ENCODE measurements at places on chromosomes 3 and 15.

DNA sequence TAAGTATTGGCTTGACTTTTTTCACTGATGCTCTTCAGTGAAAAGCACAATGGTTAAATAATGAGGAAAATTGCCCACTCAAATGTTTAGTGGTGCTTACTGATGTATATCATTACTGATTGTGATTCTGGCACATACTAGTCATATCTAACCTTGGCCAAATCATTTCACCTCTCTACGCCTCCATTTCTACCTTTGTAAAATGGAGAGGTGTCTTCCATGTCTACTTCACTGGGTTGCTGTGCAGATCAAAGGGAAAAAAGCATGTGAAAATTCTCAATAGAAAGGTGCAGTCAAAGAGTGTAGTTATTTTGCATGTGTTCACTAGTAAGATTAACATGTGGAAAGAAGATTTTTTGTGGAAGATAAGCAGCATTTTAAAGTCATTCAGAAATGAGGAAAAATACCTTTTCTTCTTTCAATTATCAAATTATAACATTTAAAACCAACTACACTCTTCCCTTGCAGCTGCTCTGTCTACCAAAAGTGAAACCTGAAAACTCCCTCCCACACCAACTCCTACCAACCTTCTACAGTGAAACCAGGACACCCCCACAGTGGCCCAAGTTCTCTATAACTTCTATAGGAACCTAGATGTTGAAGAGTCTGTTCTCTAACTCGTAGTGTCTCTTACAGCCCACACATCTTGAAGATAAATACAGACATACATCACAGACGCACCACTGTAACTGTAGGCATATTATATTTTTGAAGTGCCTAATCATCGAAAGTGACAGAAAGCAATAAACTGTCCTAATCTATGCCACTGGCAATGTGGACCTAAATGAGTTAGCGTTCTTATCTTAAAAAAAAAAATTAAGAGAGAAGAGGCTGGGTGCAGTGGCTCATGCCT is 1.4 kb downstream of the CD200R1 start:
- no peak for DNase-seq

GRCh38 chr15:100224206-100225185 is 117.3 kb downstream of the ADAMTS17 start:
- DNase-seq, result no peak

GRCh38 chr3:126525853-126526667 is 2.1 kb downstream of the CHST13 start:
- DNase-seq, result no peak

DNA sequence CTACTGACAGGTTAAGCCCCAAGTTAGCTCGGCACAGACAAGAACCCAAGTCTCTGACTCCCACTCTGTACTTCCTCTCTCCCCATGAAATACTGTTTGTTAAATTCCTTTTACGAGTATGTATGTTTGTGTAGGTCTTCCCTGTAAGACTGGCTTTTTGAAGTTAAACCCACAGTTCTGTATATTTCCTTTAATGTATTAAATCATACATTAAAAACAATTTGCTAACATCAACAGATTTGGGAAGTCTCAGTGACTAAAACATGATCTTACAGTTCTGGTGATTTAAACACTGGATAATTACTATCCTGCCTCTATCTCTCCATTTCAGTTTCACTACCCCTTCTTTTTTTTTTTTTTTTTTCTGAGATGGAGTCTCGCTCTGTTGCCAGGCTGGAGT is 4.4 kb downstream of the CMTM6 start:
- no peak for DNase-seq

- DNase-seq, result peak; percentile 73
Observed at GRCh38 chr15:62491642-62492041, 326.6 kb upstream of the C2CD4B start.

DNA sequence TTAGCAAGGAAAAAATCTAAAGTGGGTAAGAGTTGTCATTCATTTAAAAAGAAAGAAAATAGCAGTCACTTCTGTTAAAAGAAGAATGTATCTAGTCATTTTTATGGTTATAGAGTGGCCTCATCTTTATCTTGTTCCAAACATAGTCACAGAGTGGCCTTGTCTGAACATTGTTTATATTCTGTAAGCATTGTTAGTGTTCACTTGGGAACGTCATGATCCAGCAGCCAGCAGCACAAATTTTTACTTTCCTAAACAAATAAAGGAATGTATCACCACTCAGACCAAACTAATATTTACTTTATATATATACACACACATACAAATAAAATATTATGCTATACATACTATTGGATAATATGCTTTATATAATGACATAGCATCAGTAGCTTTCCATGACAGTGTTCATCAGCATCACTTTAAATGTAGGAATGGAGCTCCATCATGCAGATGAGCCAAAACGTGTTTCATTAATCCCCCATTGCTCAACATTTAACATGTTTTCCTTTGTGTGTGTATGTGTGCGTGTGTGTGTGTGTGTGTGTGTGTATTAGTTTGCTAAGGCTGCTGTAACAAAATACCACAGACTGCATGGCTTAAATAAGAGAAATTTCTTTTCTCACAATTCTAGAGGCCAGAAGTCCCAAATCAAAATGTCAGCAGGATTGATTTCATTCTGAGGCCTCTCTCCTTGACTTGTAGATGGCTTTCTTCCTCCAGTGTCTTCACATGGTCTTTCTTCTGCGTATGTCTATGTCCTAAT is 39.6 kb upstream of the GYG1 start:
- no peak for DNase-seq

GRCh38 chr15:43118286-43118685 is 12.4 kb upstream of the UBR1 start:
- no peak for DNase-seq

DNA sequence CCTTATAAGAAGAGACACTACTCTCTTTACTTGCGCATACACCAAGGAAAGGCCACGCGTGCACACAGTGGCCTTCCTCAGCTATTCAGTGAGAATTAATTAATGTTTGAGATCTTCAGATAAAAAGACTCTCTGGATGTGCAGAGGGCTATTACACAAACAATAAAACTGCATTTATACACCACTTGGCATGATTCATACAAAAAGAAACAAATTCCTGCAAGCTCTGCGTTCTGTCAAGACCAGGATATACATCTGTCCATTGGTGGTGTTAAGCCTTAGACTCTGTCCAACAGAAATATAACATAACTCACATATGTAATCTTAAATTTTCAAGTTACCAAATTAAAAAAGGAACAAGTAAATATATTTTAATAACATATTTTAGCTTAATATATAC is 55.2 kb upstream of the TSC22D2 start:
- no peak for DNase-seq

DNA sequence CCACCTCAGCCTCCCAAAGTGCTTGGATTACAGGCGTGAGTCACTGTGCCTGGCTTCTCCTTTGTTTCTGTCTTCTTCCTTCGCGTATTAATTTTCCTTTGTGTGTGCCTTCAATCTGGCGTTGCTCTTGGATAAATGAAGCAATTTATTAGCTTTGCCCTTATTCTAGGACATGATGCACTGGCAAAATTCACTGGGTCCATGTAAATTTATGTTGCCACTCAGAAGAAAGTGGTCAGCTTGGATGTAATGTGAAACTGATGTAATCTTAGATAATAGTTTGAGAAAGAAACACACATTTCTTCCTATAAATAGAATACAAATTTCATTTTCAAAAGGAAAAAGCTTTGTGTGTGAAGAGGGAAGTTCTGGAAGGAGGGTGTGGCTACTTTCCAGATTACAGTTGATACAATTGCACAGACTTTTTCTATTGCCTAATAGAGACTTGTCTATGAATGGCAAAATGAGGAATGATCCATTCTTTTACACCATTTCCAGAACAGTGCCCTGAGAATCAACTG is 23.3 kb upstream of the ATP1B3 start:
- DNase-seq, result no peak

DNA sequence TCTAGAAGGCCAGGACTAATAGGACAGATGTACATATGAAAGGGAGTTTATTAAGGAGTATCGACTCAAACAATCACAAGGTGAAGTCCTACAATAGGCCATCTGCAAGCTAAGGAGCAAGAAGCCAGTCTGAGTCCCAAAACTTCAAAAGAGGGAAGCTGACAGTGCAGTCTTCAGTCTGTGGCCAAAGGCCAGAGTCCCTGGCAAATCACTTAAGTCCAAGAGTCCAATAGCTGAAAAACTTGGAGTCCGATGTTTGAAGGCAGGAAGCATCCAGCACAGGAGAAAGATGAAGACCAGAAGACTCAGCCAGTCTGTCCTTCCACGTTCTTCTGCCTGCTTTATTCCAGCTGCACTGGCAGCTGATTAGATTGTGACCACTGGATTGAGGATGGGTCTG is 11.1 kb upstream of the CELF6 start:
- DNase-seq, result no peak

DNA sequence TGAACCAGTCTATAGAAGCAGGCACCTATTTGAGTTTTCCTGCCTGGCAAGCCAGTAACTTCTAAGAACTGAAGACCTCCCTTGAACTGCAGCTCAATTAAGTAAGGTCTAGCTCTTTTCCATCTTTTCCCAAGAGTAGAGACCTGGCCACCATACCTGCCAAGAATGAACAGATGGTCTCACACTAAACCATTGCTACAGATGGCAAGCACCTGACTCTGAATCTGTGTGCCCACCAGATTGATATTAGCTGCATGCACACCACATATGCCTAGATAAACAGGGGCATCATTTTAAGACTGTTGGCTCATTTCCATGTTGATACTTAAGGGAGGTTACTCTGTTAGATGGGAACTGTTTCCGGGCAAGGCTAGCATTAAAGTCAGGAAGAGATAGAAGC is 34.8 kb upstream of the GSK3B start:
- DNase-seq, result no peak
